NCI-H2171 treated with DMSO at 0.1 percent for 48 hours (cell line): ENCODE measurements at places on chromosomes 2 and 18.

GRCh38 chr2:98034745-98035144, 39.0 kb upstream of the TMEM131 start:
- no peak for DNase-seq

DNA sequence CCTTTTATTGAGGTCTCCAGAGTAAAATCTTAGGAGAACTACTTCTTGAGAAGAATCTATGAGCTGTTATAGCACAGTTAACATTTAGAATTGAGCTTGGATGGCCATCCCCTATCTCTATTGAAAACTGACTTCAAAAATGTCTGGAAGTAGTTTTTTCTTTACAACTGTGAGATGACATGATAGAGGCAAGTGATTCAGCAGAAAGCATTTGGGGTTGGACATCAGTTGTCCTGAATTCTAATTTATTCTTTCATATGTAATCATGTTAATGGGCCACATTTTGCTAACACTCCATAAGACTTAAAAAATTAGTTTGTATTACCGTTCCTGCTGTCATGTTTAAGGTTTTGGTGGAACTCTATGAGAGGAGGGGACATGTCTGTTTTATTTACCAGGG, 237.0 kb upstream of the SLC14A2 start:
- no peak for DNase-seq

DNA sequence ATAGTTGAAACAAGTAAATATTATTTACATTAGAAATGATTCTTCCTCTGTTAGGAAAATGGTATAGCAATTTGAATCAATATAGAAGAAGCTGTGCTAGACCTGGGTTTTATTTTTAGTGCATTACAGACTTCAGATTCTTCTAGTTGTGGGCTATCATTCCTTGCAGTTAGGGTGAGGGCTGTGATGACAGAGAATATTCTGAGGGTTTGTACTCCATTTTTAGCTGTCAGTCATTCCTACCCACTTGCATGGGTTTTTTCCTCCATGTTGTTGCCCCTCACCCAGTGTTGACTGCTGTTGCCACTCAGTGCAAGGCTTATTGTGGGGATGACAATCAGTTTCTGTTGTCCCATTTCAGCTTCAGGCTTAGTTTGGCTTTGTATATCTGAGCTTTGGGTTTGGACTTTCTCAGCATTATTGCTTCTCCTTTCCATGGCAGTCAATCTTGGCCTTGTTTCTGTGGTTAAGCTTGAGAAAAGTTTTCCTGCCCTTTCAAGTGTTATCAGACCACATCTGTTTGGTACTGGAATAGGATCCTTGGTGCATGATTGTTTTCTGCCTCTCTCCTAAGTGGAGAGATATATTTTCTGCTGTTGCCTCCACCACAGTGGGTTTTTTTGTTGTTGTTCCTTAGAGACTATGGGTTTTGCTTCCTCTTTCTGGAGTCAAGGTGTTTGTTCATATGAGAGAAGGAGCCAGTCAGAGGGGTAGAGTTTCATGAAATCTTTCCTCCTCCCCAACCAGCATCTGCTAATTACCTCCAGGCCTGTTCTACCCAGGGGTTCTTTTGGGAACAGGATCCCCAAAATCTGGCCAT, 312.7 kb upstream of the CWC22 start:
- DNase-seq: no peak

- DNase-seq: no peak
Measured at GRCh38 chr18:7633171-7633570, 66.1 kb downstream of the PTPRM start.
